Stimulated activated CD4-positive, alpha-beta T cell treated with anti-CD3 and anti-CD28 coated beads, Interleukin-12 subunit alpha, Interleukin-12 subunit beta, amount 100 ng/mL, for 4 hours (primary cell): ENCODE measurements at places on chromosomes 4 and X.

- DNase-seq = no peak
Observed at GRCh38 chr4:133524369-133524768, 375.3 kb downstream of the PCDH10 start.

- DNase-seq = no peak
Observed at GRCh38 chr4:99635601-99636000, 22.0 kb downstream of the C4orf54 start.

- no peak for DNase-seq
Observed at GRCh38 chrX:131975851-131976250, 47.3 kb upstream of the STK26 start.

- DNase-seq = no peak
Observed at GRCh38 chrX:40637687-40638086, 9.7 kb downstream of the CXorf38 start.

DNA sequence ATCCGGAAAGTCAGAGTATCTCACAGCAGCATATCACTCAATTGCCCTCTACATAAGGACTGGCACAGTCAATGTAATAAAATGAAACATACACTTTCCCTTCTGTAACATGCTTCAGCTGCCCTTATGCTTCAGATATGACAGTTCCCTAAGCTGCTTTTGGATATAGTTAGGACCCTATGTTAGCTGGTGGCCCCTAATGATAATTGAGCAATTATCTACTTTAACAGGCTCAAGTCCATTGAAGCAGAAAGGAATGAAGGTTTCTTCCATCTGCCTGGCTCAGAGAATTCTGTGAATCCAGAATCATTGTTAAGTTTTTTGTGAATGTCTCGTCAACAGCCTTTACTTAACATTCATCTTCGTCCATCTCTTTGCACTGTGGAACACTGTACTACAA, 951.2 kb upstream of the DIAPH2 start:
- no peak for DNase-seq

GRCh38 chr4:65437102-65437501, 233.2 kb downstream of the EPHA5 start:
- no peak for DNase-seq

- no peak for DNase-seq
Observed at GRCh38 chr4:32544846-32545245, 1824.7 kb downstream of the PCDH7 start.
